ENCODE measurements at places on chromosomes 4 and X.

- DNase-seq: no peak
Measured at GRCh38 chrX:9992724-9993123, 25.6 kb downstream of the CLDN34 start.

GRCh38 chr4:7328913-7329638 is 105.7 kb downstream of the PSAPL1 start:
- DNase-seq: peak; percentile 49

GRCh38 chr4:17765514-17766286 is 15.7 kb downstream of the FAM184B start:
- no peak for DNase-seq

GRCh38 chr4:184280591-184281071 is 63.0 kb upstream of the ENPP6 start:
- DNase-seq: no peak

- DNase-seq: no peak
Measured at GRCh38 chr4:113276464-113277170, 227.2 kb downstream of the ANK2 start.

DNA sequence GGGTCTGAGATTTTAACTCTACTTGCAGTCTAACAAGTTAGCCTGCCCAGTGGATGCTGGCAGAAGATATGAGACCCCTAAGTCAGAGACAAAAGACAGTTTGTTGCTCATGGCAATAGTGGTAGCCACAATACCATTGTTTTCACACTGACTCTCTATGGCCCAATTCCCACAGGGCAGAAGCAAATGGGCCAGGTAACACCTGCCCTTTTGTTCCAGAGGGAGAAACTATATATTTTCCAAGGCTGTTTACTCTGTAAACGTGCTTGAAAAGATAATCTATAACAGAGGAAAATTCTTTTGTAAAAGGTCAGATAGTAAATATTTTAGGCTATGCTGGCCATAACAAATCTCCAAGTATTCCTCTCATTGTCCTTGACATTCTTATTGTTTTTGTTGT is 57.2 kb upstream of the NPNT start:
- no peak for DNase-seq

DNA sequence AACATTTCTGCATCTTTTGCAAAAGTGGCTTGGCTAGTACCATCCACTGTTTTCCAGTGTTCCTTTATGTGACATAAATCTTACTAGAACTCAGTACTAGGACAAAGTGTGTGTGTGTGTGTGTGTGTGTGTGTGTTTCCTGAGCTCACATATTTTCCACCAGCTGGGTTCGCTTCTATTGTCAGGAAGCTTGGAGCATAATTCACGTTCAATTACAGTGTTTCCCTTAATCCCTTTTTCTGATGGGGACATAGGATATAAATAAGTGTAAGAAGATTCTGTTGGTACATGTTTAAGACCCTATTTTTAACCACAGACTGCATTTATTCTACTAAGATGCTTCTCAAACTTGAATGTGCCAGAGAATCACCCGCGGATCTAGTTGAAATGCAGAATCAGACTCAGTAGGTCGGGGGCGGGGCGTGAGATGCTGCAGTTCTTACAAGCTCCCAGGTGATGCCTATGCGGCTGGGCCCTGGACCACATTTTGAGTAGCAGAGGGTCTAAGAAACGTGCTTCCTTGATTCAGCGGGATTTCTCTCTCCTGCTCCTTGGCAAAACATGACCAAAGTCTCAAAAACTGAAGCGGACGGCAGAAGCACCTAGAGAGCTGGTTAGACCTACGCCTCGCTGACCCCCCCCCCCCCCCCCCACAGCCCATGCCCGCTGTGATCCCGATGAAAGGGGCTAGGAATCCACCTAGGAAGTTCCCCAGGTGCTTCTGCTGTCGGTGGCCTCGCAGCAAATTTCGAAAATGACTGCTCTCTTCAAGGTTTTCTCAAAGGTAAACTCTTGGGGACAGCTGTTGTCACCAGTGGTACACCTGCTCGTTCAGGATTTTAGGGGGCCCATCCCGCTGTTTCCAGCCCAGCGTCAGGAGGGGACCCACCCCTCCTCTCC is 797 bp downstream of the CD99L2 start:
- no peak for DNase-seq

DNA sequence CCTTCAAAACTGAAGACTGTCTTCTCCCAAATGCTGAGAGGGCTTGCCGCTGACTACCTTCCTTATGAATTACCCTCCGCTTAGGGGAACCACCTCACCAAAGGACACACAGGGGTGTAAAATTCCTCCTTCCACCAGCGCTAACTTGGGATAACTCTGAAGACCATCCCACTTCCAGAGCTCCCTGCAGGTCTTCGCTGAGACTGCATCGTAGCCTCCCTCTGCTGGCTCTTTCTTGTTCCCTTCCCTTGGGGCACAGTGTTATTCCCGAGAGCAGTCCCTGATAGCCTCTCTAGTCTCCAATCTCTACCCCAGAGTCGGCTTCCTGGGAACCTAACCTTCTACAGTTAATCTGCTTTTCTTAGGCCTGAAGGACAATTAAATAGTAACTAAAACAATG is 725.5 kb upstream of the ATOH1 start:
- DNase-seq: no peak

DNA sequence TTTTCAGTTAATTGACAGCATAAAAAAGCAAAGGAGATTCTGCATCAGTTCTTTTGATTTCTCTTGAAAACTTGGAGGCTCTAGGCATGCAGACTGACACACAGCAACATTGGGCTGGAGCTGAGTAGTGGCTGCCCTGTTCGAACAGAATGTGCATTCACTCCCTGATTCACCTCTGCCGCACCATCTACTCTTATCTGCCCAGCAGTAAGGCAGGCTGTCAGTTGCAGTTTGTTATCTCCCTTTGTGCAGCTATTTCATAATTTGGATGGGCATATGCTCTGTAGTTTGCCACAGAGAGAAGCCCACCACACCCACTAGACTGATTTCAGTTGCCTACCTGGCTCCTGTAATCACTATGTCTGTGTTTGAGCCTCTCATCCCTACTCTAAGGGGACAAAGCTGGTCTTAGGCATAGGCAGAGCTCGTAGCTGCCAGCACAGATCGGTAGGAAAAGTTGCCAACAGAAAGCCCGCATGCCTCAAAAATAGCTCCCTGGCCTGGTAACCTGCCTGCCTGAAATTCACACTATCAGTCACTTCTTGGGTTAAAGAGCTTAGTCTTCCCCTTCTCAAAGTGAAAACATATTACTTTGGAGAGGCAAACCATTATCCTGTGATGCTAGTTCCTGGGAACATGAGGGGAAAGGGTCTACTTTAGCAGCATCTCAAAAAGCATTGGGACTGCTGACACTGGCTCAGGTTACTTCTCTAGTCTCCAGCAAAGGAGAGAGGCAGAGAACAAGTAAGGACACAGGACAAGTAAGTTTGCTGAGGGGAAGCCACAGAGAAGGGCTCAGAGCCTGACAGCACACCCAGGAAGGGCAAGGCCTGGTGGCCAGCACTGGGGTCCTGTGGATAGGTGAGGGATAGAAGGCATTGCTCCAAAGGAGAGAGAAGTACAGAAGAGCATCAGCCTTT is 75.9 kb upstream of the TMEM164 start:
- no peak for DNase-seq

GRCh38 chrX:46716796-46717195 is 42.1 kb downstream of the SLC9A7 start:
- no peak for DNase-seq

GRCh38 chr4:62474802-62475201 is 1274.7 kb downstream of the ADGRL3 start:
- DNase-seq: no peak

DNA sequence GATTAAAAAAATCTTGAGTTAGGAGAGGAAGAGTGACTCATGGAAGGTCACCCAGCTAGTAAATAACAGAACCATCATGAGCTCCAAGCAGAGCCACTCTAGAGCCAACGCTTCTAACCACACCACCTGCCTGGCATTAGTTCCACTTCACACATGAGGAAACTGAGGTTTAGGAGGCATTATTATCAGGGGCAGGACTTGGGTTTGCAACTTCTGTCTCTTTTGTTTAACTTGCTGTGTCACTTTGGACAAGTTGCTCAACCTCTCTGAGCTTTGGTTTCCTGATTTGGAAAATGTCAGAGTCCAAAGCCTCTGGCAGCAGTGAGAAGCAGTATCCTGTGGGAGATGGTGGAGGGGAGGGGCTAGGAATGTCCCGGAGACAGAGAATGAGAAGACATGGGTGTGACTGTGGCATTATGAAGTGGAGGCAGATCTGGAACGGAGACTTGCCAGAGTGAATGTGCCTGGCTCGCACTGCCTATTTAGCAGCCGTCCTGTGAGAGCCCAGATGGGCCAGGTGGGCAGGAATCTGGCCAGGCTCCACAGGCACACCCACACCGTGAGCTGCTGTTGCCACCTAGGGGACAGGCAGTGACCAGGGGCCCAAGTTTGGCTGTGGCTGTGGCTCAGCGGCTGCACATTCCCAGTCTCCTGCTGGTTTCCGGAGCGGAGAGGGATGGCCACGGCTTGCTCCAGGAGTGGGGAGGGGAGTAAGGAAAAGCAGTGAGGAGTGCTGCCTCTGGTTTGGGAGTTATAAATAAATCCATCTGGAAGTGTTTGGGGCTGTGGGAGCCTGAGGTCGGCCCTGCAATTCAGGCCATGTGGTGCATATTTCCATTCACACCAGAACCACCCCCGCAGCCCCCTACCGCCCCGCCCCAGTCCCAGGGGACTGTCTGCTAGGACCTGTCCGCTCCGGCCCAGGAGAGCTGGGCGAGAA is 93.4 kb downstream of the NHSL2 start:
- DNase-seq: no peak

DNA sequence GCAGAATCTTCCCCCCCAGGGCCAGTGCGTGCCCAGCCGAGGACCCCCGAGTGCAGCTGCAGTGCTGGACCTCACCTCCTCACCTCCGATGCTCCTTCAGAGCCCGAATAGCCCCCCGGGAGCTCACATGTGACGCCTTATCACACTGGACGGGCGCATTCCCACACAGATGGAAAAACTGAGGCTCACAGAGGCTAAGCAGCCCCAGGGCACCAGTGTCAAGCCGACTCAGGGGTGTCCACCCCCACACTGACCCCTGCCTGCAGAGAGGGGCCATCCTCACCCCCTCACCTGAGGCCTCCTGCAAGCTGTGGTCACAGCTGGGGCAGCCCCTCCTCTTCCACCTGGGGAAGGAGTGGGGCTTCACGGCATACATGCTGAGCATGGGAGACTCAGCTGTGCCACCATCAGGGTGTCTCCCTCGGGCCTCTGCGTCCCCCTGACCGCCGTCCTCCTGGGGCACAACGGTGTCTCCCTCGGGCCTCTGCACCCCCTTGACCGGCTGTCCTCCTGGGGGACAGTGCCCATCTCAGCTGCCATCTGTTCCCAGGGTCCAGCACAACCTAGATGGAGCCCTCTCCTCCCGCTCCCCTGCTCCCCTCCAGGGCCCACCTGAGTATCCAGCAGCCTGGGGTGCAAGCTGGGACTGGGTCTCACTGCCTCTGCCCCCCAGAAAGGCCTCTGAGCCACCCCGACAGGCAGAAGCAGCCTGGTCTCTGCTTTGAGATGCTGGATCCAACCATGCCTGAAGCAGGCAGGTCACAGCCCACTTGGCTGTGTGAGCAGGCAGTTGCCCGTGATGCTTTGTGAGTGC is 85.3 kb upstream of the NKX1-1 start:
- no peak for DNase-seq

- no peak for DNase-seq
Measured at GRCh38 chr4:41069257-41069656, 145.1 kb downstream of the APBB2 start.

- DNase-seq: no peak
Measured at GRCh38 chr4:3293401-3294391, 875 bp downstream of the RGS12 start.

- DNase-seq: no peak
Measured at GRCh38 chr4:15402146-15402545, 25.7 kb upstream of the C1QTNF7 start.

- DNase-seq: no peak
Measured at GRCh38 chr4:181307824-181308223, 935.4 kb upstream of the TENM3 start.

- DNase-seq: no peak
Measured at GRCh38 chrX:80293354-80293753, 126.9 kb upstream of the TENT5D start.

DNA sequence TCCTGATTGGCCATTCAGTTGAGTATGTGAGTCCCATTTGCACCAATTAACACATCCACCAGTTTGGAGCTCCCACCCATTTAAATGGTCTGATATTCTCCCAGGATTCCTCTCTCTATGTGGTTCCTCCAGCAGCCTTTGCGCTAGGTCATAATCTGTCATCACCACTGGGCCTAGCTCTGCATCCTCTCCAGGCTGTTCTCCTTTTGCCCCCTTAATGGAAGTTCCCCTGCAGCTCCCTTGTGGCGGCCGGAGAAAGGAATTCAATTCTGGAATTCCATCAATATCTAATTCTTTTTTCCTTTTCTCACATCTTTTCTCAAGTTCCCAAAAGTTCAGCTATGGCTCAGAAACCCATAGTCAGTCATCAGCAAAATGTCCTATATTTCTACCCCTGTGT is 2184.4 kb upstream of the AGA start:
- no peak for DNase-seq

DNA sequence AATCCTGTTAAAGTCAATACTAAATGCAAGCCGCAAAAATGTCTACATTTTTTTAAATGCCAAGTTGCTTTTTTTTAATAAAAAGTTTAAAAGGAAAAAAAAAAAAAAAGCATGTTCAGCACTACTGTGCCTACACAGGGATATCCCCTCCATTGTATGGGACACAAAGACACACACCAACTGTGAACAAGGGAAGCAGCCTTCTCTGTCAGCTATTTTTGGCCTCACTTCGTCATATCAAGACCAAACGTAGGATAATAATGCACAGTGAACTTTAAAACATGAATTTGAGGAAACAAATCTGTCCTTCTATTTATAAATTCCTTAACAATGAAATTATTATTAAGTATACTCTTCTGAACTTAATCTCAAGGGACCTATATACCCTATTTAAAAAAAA is 4.4 kb downstream of the FBXW7 start:
- no peak for DNase-seq

DNA sequence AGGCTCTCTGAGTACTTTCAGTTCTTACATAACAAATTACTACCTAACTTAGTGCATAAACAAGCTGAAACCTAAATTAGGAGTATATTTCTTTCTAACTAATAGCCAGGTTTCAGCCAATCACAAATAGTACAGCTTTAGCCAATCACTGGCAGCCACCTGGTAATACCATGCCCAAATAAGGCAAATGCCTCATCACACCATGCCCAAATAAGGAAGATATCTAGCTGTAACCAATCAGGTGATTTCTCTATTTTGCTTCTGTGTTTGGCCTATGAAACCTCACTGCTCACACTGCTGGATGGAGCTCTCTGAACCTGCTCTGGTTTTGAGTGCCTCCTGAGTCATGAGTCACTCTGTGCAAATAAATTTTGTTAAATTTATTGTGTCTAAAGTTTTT is 113.5 kb downstream of the DDIT4L start:
- DNase-seq: no peak

- peak; percentile 44 for DNase-seq
Measured at GRCh38 chrX:40581336-40581920, 658 bp downstream of the ATP6AP2 start.

DNA sequence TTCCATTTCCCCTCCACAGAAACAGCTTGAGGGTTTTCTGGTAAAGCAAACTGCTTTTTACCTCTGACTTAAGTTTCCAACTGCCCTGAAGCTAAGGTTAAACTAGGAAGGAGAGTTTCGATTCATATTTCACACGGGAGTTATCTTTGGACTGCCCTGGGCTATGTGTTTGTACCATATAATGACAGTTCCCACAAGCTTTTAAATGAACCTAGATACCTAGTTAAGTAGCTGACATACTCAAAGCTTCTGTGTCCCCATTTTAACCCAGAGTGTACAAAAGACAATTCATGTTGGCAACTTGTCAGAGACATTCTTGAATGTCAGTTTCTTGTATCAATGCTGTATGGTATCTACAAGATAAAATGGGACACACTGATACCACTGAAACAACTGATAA is 1296.6 kb upstream of the IGFBP7 start:
- no peak for DNase-seq

Data from HS-5 (cell line).